ENCODE measurements at places on chromosomes 11 and 22.

DNA sequence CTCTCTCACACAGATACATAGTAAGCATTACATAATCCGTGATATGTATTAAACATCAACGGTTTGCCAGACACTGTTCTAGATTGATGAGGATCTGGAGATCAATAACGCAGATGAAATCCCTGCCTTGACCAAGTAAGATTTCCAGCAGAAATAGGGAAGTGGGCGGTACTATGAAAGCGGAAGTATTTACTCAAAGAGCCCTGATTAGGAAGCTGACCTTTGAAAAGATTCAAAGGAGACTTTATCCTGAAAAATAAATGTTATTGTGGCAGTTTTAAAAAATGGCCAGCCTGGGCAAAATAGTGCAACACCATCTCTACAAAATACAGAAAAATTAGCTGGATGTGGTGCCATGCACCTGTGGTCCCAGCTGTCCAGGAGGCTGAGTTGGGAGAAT, 26.8 kb downstream of the GAB2 start:
- no peak for DNase-seq

DNA sequence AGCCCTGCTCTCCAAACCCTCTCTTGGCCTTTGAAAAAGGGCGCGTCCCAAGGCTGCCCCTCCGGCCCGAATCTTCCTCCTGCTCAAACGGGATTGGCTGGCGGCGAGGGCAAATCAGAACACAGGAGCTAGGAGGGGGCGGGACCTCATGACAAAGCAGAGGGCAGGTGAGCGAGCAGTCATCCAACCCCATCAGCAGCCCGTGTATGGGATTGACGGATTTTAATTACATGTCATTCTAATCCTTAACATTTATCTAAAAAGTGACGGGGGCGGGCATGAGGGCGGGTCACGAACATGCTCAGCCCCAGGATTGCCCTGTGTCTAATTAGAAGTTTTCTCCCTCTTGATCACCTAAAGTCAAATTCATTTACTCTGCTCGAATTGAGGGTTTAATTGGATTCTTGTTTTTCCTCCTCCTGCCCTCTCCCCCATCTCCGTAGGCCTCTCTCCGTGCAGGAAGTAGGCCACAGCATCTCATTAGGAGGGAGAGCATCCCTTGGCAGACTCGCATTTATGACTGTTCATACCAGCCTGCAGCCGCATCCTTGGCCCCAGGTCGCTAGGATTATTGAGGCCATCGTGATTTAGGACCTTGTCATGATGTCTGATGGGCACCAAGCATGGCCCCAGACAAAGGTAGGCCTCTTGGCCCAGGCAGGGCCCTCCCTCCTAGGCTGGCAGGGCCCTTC, 147.1 kb downstream of the CHST1 start:
- no peak for DNase-seq

DNA sequence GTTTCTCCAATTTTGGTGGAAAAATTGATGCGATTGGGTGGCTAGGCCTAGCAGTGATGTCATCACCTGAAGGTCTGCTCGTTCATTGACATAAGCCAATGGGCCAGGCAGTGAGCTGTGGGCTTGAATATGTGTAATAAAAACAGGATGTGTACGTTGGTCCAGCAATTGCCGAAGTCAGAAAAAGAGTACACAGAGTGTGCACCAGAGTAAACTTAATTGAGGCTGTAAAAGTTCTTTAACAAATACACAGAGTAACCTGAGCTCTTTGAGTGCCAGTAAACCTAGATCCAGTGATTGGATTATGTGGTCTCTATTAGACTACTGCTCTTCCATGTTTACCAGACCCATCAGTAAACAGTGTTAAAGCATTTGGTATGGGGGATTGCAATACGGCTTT, 13.0 kb upstream of the GLYATL1 start:
- no peak for DNase-seq

DNA sequence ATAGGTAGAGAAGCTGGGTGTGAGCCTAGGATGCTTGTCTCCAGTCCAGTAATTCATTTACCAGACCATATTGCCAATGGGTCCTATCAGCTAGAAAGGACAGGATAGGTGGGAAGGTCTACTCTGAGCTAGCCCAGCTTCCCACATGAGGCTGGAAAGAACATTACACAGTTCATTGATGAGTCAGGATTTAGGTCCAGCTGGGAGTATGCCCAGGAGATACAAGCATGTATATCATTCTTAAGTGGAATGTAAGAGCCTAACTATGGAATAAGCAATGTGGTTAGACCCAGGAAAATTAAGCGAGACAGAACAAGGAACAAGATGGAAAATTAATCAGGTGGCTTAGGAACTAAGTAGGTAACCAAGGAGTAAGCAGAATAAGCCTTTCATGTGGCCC, 59.0 kb upstream of the TBCEL start:
- DNase-seq: no peak

- DNase-seq: no peak
Observed at GRCh38 chr11:47187723-47188122, 1.5 kb upstream of the PACSIN3 start.

- no peak for DNase-seq
Observed at GRCh38 chr11:32829680-32830412, at the start of gene PRRG4. Gene PRRG4 (plus strand): TSS chr11:32829927. CDS start chr11:32830530, 603 bp downstream.

DNA sequence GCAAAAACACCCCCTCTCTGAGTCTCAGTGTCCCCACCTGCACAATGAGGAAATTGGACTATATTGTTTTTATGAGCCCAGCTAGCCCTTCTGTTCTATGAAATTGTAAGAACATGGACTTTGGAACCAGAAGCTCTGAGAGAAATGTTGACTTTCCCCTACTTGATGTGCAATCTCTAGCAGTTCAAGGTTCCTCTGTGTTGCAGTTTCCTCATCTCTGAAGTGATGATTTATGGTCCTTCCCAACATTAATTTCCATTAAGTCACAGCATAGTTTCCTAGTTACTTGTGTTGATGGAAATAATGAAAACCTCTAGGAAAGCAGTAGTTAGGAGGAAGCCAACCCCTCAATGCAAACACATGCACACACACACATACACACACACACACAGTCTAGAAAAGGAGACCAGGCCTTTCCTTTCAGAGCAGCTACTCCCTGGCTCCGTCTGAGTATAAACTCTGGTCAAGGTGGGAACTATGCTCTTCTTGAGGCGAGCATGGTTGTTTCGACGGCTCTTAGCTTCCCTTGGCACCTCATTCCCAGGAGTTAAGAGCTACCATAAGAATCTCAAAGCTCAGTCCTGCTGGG, 518.4 kb downstream of the SOX6 start:
- DNase-seq: no peak

DNA sequence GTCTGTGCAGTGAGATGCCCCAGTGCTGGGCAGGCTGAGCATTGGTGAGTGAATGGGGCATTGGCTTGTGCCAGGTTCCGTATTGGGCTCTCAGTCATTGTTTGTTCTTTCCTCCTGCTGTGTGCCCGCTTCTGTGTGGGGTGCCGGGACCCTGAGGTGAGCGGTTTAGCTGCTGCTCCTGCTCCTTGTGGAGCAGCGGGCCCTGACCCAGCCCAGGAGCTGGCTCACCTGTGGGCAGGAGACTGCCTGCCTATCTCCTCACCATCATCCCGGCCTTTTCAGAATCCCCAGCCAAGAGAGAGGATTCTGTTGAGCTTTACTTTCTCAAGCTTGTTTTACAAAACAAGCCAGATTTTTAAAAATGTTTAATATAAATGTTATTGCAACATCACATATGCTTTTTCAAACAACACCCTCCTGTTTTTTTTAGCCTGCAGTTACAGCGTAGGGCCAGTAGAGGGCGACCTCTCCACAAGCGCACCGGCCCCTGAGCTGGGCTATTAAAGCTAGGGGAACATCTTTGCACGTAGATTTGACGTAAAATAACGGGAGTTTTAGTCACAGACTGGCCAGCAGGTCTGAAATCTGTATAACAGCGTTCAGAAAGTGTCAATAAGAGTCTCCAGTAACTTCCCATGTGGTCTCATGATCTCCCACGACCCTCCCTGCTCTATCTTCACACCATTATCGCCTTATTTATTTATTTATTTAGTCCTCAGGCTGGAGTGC, 25.1 kb upstream of the RELT start:
- DNase-seq: peak; percentile 79

DNA sequence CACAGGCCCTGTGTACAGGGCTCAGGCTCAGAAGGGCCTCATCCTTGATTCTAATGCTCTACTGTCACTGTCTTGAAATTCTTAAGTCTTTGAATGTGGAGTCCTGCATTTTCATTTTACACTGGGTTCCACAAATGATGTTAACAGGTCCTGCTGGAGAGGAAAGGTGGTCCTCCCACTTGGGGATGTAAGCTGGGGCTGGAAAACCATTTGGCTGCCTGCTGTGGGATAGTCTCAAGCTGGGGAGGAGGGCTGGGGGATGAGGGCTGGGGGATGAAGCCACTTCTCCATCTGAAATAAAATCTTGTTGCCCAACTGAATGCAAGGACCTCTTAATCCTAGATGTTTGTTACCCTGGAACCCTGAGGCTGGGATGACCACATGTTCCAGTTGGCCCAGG, 423.0 kb downstream of the TENM4 start:
- no peak for DNase-seq

DNA sequence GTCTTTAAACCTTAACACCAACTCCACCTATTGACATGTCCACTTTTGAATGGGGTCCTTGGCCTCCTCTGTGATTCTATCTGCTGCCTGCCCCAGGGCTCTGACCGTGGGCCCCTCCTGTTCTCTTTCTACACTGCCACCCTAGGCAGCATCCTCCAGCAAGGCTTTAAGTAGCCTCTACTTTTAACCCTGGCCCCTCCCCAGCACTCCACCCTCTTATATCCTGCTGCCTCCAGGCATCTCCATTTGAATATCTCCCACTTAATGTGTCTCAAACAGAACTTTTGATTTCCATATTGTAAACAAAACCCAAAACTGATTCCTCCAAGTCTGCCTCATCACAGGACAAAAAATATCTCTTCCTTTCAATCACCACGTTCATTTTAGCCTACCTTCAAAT, 90.5 kb upstream of the ARHGAP32 start:
- DNase-seq: no peak

DNA sequence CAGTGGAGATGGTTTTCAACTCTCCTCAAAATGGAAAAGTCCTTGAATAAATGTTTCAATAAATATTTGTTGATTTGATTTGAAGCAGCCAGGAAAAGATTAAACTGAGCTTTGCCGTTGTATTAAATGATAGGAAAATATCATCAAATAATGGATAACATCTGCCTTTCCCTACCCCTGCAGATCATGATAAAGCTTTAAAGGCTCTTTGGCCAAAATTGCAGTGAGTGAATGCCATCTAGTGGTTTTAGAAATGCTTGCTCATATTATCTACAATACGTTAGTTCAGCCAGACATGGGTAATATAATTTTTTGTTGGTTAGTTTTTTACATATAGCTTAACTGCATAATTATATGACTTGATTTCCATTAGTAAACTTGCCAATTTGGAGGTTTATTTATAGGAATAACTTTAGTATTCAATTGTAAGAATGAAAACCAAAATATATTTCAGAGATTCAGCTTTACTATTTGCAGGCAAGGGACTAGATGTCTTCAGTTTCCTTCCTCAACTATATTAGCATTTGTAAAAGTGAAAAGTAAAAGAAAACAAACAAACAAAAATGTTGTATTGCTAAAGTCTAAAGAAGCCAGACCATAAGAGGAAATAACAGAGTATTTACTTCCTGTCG, 159.2 kb downstream of the MSANTD4 start:
- DNase-seq: peak; percentile 59

DNA sequence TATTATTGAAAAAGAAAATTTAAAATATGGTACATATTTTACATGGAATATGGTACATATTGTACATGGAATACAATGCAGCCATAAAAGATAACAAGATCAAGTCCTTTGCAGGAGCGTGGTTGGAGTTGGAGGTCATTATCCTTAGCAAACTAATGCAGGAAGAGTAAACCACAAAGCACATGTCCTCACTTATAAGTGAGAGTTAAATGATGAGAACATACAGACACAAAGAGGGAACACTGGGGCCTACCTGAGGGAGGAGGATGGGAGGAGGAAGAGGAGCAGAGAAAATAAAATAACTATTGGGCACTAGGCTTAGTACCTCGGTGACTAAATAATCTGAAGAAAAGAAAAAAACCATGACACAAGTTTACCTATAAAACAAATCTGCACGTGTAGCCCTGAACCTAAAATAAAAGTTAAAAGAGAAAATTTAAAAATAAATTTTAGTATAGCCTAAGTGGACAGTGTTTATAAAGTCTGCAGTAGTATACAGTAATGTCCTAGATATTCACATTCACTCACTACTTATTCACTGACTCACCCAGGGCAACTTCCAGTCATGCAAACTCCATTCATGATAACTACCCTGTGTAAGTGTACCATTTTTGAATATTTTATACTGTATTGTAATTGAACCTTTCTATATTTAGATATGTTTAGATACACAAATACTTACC, 204.4 kb downstream of the FAM76B start:
- no peak for DNase-seq

GRCh38 chr11:19753451-19754106, 40.9 kb downstream of the NAV2 start:
- no peak for DNase-seq

DNA sequence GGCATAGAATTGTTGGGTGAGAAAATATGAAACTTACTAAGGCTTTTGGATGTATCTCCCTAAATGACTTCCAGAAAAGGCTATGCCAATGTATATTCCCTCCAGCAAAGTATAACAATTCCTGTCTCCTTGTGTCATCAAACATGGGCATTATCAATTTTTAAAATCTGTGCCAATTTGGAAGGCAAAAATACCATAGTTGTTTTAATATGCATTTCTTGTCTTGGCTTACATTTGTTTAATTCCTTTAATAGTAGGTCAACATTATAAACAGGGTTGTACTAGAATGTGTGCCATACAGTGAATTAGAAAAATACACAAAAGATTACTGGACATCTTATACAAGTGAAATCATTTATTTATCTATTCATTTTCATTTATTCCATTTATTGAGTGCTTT, 41.6 kb downstream of the DCUN1D5 start:
- DNase-seq: no peak

DNA sequence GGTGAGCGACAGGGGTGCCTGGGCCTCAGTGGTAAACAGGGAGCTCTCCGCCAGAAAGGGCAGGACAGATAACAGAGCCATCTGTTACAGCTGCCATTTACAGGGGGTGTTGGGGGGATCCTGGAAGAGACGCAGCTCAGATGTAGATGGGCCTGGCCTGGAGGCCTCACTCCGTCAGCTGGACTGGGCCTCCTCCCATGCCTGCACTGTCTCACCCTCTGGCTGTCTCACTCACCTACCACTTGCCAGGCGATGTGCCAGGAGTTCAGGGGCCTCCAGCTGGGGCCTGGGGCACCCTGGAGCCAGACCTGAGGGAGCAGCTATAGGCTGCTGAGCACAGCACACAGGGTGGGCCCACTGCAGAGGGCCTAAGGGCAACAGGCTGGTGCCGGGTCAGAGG, 16.3 kb upstream of the SUSD2 start:
- no peak for DNase-seq

GRCh38 chr11:46577058-46577457, 16.8 kb downstream of the AMBRA1 start:
- DNase-seq: no peak

- DNase-seq: no peak
Observed at GRCh38 chr11:62981743-62982142, 3.0 kb downstream of the SLC22A6 start.

GRCh38 chr11:28596816-28597215, 488.6 kb downstream of the METTL15 start:
- DNase-seq: no peak

Data from spinal cord (tissue), 10 donors.